ENCODE measurements at places on chromosomes 4 and X.

DNA sequence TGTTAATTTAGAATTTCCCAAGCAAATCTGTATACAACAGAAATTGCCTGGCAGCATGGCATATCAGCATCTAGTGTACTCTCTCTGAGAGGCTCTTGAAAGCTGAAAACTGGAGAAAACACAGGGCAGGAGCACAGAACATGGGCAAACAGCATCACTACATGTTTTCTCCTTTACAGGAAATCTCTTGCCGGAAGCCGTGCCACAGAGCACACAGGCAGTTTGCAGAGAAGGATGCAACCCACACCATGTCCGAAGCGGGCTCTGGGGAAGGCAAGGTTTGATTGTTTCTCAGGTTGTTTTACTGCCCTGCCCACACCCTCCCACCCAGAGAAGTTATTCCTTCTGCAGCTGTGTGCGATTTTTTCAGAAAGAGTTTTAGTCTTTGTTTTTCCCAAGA is 41.1 kb upstream of the FAM9C start:
- DNase-seq: no peak

- no peak for DNase-seq
Observed at GRCh38 chr4:94540476-94540875, 88.7 kb downstream of the PDLIM5 start.

DNA sequence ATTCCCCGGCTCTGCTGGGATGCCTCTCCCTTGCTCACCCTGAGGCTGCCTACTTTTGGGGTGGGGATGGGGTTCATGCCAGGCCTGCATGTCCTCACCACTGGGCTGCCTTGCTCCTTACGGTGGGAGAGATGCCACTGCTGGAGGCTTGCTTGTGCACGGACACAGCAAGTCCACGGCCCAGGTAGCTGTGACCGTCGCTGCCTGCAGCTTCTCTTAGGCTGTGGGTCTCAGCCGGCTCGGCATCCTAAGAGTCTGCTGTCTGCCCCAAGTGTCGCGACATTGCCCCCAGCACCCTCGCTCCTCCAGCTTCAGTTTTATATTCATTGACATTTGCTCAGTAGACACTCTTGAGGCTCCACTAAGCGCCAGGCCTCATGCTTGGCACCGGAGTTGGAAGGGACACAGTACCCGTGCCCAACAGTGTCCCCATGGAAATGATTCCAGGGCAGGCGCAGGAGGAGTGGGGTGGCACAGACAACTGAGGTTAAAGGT is 58.3 kb downstream of the TBC1D14 start:
- no peak for DNase-seq

DNA sequence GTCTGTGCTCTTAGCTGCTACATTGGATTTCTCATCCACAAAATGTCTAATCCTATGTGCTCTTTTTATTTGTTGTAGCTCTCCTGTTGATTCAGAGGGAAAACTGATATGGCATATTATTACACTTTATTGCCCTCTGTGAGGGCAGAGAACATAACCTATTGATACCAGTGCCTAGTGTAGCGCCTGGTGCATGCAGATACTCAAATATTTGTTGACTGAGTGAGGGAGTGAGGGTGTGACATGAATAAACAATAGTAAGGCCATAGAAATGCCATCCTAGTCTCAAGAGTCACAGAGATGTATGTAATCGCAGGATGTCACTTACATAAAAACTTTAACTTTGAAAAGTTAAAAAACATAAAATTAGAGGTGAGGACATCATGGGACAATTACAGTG is 159.1 kb downstream of the SHROOM3 start:
- DNase-seq: no peak

DNA sequence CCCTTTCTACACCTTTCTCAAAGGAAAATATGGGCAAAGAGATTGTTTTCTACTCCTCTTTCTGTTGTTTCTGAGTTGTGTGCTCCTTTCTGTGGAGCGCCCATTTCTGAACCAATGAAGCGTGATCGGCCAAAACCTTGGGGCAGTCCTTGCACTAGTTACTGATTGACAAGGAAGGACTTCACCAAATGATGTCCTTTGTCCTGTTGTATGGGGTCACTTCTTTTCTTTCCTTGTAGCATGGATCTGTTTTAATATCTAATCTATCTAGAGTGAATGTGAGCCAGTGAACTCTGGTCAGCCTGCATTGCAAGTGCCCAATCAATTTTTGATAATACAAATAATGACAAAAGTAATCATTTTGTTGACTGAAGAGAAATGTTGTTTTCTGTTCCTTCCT is 94.5 kb downstream of the EGF start:
- DNase-seq: no peak

DNA sequence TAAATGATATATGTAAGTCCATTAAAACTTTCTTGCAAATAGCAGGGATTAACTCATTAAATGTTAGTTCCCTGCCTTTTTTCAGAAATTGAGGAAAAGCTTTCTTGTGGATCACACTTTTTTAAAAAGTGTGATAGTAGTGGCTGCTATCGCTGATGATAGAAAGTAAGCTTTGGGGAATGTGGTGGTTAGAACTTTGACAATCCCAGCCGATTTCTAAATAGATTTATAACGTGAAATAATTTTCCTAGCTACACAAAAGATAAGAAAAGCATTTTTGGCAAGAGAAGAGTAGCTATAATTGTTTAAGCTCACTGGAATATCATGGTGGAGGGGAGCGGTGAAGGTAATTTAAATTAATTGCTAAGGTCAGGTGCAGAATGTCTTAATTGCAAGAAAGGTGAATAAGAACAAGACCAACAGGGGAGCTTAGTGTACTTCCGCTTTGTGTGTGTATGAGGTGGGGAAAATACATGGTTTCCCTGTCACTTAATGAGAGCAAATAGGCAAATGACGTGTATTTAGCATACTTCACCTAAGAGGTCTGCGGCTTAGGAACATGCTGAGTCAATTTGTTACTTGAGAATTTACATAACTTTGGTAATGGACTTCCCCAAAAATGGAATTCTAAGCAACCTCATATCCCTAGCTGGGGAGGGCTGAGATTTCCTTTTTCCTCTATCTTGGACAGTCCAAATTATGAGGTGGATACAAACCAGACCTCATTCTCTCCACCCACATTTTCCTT is 11.7 kb upstream of the IL21 start:
- no peak for DNase-seq

- DNase-seq: no peak
Observed at GRCh38 chr4:168919706-168920324, 90.2 kb downstream of the CBR4 start.
